ENCODE measurements at places on chromosomes 5 and 9.

- no peak for DNase-seq
Measured at GRCh38 chr5:179595916-179596315, 27.6 kb downstream of the HNRNPH1 start.

DNA sequence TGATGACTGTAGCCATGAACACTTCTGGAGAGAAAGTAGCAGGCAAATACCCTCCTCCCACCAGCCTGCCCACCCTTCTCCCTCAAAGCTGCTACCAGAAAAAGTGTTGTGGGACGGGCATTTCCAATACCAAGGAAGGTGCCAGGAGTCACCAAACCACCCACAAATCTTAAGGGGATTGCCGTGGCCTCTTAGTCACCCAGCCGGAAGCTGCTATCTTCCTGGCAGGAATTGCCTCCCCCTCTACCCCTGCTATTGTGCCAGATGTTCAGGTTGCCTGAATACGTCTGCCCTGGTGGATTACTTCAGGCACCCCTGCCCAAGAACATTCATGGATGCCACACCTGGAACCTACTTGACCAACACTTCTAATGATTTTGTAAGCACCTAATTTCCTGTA is 156.1 kb downstream of the TTC39B start:
- DNase-seq = no peak

DNA sequence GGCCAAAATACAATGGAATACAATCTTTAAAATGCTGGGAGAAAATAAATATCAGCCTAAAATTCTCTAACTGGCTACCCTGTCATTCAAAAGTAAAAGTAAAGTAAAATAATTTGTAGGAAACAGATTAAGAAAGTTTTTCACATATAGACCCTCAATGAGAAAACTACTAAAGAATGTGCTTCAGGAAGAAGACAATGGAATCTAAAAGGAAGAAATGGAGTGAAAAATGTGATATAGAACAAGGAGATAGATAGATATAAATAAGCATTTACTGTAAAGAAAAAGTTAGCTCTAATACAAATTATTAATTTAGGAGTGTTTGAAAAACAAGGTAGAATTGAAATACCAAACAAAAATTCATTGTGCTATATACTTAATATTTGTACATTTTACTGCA is 368.6 kb upstream of the MPDZ start:
- DNase-seq = no peak

- DNase-seq = no peak
Measured at GRCh38 chr5:38478878-38479277, 77.6 kb downstream of the LIFR start.

- no peak for DNase-seq
Measured at GRCh38 chr9:87601176-87601575, 103.5 kb downstream of the DAPK1 start.

- DNase-seq = no peak
Measured at GRCh38 chr9:111198936-111199335, 131.1 kb downstream of the OR2K2 start.

DNA sequence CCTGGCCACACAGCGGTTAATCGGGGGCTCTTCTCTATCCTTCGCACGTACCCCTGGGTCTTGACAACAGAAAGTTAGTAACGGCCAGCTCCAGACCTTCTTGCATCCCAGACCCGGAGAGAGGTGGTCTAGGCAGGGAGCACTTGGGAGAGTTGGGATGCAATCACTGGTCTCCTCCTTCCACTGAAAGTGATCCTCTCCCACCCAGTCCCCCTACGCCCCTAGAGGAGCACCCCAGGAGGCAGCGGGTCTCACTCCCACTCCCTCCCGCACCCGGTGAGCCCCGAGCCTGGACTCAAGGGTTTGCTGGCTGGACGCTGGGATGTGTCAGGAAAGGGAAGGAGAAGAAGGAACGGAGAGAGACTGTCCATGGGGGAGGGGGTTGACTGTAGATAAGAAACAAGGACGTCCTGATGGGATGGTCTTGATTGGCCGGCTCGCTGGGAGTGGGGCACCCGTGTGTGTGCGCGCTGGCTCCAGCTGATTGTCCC is 2.0 kb downstream of the RORB start:
- DNase-seq = peak; percentile 8

DNA sequence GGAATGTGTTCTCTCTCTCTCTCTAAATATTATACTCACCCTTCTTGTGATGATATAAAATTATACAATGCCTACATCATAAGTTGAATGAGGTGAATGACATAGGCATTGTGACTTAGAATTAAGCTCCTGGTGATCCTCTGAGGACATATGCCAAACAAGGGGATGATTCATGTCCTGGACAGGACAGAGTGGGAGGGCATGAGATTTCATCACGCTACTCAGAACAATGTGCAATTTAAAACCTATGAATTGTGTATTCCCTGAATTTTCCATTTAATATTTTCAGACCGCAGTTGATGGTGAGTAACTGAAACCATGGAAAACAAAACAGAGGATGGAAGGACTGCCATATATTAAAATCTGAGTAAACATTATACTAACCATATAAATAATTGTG is 782.2 kb upstream of the NUDT12 start:
- DNase-seq = peak; percentile 49

All from cardiac muscle cell (in vitro differentiated cells and primary cell).